Right lung (tissue), 10 donors: ENCODE measurements at places on chromosomes 3 and 15. TPM values are rescaled to one million over a fixed set of nuclear protein-coding genes. Genes with fewer than 3 reads are reported as not detected.

GRCh38 chr3:129402616-129403015 is 25.8 kb downstream of the EFCAB12 start:
- no peak for DNase-seq

DNA sequence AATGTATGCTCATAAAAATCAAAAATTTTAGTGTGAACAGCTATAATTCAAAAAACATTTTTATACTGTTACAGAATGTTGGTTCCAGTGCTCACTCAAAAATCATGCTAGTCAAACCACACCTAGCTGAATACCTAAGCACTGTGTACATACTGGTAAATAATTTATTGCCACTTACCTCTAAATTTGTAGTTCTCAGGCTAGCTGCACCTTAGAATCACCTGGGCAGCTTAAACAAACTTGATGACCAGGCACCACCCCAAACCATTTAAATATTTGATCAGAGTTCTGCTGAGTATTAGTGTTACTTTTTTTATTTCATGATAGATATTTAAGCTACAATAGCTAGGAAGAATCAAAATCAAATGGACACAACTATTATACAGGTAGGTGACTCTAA is 32.3 kb upstream of the TMCO5A start:
- DNase-seq: no peak

GRCh38 chr15:80140909-80141308 is 11.9 kb upstream of the FAH start:
- no peak for DNase-seq

Gene CPLX3
- polyA plus RNA-seq: 0.10 TPM

DNA sequence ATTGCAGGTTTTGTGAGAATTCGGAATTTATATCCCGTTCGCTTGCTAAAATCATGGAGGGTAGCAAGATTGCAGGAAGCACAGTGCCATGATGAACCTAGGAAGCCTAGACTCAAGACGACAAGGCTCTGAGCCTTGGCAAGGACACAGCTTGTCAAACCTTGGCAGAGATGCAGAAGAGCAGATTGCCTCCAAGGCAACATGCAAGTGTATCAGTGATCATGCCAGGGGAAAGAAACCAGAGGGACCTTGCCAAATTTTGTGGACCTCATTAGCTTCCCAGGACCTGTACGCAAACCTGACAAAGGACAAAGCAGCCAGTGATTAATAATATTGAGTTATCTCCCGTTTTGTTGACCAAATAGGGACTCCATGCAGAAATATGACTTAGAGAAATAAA is 159.7 kb downstream of the GOLIM4 start:
- no peak for DNase-seq
